ENCODE measurements at places on chromosomes 1 and 21.

DNA sequence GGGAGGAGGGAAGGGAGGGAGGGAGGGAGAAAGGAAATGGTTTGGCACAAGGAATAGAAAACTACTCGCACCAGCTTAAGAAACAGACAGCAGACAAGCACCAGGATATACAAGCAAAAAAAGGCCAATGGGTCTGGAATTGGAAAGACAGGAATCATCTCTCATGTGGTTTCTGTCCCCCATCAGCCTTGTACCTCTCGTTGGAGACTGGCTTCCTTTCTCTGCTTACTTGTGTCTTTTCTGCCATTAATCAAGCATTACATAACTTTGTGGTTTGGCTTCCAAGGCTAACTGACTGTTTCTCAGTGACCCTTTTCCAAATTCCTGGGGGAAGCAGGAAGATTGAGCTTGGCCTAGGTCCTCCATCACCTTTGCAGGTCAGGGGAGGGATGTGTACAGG lies 11.8 kb upstream of the RALGPS2 start:
- DNase-seq: no peak

GRCh38 chr1:166999075-166999474 lies 10.0 kb downstream of the MAEL start:
- no peak for DNase-seq

- DNase-seq: no peak
These were observed 7.3 kb upstream of the IFNGR2 start for GRCh38 chr21:33395891-33396331.

DNA sequence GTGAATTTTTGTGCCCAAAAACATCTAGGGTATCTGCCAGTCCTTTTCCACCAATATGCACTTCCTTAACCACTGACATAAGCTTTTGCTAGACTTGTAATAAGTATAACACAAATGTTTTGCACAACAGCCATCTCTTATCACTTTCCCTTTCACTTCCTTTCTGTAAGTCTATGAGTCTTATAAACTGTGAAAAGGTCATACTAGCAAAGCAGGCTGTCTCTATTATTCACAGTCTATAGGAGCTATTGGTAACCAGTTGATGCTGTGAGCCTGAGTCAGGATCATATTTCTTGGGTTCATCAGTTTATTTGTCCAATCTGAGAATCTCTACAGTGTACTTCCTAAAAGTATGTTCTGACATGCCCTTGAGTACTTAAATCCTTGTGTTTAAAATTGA lies 172.6 kb downstream of the CHRM3 start:
- no peak for DNase-seq

GRCh38 chr1:110170766-110171733 lies 20.8 kb downstream of the SLC6A17 start:
- DNase-seq: no peak

DNA sequence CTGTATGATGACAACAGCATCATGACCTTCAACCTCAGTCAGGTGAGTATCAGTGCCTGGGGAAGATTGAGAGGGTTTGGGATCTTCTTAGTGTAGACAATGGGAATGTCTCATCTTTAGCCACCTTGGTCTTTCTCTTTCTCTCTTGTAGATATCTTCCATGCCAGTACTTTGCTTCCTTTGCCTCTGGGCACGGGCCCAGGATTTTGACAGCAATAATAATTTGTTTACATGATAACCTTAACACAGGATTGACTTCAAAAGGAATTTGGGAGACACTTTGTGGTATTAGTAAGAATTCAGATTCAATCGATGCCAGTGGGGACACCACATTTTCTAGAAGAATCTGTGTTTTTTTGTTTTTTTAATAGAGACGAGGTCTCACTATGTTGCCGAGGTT lies 12.1 kb upstream of the PIGV start:
- DNase-seq: no peak

- DNase-seq: no peak
These were observed 774 bp upstream of the ABL2 start for GRCh38 chr1:179230251-179230650.

GRCh38 chr1:107604825-107605224 lies 360.2 kb downstream of the VAV3 start:
- no peak for DNase-seq

DNA sequence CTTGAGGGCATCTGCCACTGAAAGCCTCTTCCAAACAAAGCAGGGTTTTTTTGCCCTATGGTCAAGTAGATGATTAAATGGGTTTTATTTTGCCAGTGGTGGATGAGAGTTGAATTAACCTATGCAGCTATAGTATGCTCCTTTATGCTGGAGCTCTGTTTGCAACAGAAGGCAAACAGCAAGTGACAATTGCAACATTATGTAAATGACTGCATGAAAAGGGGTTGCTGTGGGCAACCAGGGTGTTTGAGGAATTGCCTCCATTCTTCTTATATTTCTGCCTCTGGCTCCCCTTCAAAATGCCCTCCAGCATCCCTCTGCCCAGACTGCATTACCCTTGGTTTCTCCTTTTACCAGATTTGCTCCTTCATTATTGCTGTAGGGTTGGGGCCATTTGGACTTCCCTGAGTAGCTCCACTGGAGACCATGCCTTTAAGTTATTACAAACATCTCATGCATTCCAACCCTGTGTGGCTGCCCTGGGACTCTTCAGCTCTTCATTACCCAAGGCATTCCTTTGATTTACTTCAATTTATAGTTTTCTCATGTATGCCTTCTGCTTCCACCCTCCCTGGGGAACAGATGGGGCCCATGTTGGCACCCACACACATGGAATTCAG lies 398.4 kb downstream of the PRDM2 start:
- DNase-seq: no peak

GRCh38 chr1:234270093-234270492 lies 103.2 kb upstream of the COA6 start:
- no peak for DNase-seq

- peak; percentile 58 for DNase-seq
These were observed 9.3 kb downstream of the IRF2BP2 start for GRCh38 chr1:234600418-234601281.

GRCh38 chr1:30362603-30362990 lies 360.8 kb downstream of the MATN1 start:
- DNase-seq: peak; percentile 1

GRCh38 chr1:214632091-214632490 lies 29.1 kb downstream of the CENPF start:
- DNase-seq: no peak

DNA sequence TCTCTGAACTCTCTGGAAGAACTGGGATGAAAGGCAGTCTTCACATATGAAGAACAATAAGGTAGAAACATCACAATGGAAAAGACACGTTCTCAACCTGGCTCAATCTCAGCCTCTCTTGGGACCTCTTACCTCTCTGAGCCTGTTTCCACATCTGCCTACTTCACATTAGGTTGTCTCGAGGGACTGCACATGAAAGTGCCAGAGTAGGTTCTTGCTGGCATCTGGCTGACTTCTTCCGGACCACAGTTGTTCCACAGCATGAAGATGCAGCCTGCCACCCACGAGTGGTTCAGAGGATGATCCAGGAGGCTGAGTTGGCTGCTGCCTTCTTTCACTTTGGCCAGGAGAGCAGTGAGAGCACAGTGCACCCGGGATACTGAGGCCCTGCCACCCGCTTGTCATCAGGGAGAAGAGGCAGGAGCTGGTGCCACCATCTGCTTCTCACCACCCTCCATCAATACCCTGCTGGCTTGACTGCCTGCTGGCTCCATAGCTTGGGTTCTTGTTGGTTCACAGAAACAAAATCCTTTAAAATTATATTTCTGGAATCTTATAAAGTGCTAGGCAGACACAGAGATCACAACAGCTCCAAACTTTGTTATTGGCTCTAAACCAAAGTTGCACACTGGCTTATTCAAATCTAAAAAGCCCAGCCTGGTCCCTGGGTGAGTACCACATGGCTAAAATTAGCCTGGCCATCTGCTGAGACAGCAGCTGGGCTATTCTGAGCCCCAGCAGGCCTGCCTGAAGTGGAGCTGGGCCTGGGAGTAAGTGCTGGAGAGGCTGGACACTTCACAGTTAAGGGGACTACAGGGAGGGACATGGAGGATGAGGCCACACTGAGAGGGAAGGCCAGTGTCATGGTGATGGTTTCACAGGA lies 46.9 kb upstream of the LIN9 start:
- no peak for DNase-seq

GRCh38 chr1:231408528-231409094 lies 13.5 kb downstream of the EGLN1 start:
- DNase-seq: no peak

DNA sequence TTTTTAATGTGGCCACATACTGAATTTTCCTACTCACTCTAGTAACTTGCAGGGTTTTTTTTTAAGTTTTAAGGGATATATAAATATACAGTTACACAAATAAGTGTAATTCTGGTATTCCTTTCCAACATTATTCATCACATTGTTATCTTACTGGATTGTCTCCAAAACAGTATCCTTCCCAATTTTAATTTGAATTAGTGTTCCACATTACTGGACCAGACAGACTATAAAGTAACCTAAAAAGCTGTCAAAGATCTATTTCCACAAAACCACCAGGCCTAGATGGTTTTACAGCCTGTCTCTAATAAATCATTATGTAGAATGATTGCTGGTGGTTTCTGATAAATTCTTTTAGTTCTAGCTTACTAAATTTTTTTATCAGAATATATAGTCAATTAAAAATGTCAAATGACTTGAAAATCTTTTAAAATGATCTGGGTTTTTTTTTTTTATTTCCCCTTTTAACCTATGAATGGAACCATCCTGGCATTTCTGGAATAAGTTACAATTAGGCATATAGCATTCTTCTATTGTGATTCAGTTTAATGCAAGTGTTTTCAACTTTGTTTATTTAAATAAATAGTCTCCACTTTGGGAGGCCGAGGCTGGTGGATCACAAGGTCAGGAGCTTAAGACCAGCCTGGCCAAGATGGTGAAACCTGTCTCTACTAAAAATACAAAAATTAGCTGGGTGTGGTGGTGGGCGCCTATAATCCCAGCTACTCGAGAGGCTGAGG lies 59.3 kb downstream of the PACC1 start:
- no peak for DNase-seq

DNA sequence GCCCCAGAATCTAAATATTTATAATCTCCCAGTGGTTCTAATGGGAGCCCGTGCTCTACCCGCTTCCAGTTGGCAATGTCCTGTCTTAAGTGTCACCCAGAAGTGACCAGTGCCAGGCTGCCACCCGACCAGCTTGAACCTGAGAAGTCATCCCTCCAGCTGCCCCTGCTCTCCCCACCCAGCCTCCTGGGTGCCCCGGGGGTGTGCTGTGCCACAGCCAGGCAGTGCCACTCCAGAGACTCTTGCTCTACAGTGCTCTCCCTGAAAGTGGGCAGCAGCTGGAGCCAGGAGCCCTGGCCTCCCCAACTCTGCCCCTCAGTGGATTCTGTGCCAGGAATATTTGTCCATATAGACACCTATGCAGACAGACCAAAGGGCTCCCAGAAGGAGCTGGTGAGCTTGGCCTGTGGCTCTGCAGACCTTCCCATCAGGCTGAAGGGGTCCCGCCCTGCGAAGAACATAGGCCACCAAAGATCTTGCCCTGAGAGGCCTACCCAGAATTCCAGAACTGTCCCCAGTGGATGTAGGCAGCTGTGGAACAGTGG lies 9.0 kb upstream of the EPS8L3 start:
- DNase-seq: no peak

DNA sequence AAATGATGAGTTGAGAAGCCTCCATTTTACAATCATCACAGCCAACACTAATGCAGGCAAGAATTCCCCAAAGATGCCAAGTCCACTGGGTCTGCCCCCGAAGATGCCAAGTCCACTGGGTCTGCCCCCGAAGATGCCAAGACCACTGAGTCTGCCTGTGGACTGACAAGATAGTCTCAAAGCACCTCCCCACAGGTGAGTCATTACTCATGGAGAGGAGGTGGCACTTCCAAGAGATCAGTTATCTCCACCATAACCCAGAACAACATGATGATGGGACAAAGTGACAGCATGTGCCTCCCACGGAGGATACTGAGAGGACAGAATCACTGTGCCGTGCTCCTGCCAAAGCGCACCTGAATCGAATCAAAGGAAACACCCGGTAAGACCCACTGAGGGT lies 4.8 kb downstream of the PTTG1IP start:
- DNase-seq: no peak

Measured in right atrium auricular region (tissue), 2 donors.